ENCODE measurements at places on chromosomes 16 and 17. TPM values are rescaled to one million over a fixed set of nuclear protein-coding genes. Genes with fewer than 3 reads are reported as not detected.
A peak's percentile ranks its signal among the peaks of the same experiment; 100 is the strongest.

TEDC2 gene
- 3.5 TPM for total RNA-seq

JPH3 gene
- total RNA-seq = not detected

JMJD8 gene
- 48.5 TPM for total RNA-seq

UBALD2 gene
- total RNA-seq = 5.1 TPM

HEATR3 gene
- 19.5 TPM for total RNA-seq

CTRB1 gene
- total RNA-seq = not detected

PRDM7 gene
- total RNA-seq = not detected

CTRL gene
- 0.59 TPM for total RNA-seq

CD300E gene
- total RNA-seq = under 0.01 TPM

DNA sequence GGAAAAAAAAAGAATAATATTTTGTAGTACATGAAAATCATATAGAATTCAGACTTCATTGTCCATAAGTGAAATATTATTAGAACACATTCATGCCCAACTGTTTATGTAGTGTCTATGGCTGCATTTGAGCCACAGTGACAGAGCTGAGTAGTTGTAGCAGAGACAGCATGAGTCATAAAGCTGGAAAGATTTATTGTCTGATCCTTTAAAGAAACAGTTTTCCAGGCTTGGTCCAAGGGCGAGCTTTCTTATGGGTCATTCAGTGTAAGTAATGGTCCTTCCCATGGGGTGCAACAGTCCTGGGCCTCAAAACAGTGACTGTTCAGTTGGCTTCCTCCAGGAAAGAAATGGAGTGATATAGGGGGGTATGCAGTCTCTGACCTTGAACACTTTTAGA is 260.2 kb downstream of the HS3ST4 start:
- no peak overlapping the region for H3K27ac ChIP-seq
- no peak overlapping the region for H3K4me3 ChIP-seq
- H3K4me1 ChIP-seq = no peaks in the 10 kb centered on the region
- H3K27me3 ChIP-seq = no peaks in the 10 kb centered on the region
- no peak for DNase-seq

GRCh38 chr16:28193530-28194423 is 18.0 kb downstream of the XPO6 start:
- no peaks in the 10 kb centered on the region for H3K27me3 ChIP-seq
- peak overlapping the region; percentile 87 for H3K27ac ChIP-seq
- DNase-seq = no peak
- peaks cover 46% of the 10 kb centered on the region for H3K4me1 ChIP-seq
- H3K4me3 ChIP-seq = peak overlapping the region; percentile 45
- H3K36me3 ChIP-seq = no peaks in the 10 kb centered on the region

- no peak overlapping the region for H3K27ac ChIP-seq
- peaks cover 22% of the 10 kb centered on the region for H3K4me1 ChIP-seq
- peaks cover 32% of the 10 kb centered on the region for H3K36me3 ChIP-seq
- no peak overlapping the region for H3K4me3 ChIP-seq
- no peak for DNase-seq
- H3K27me3 ChIP-seq = no peaks in the 10 kb centered on the region
Observed at GRCh38 chr16:81707411-81708265, 71.5 kb upstream of the PLCG2 start.

- no peak overlapping the region for H3K27ac ChIP-seq
- peak overlapping the region; percentile 86 for H3K4me3 ChIP-seq
- H3K27me3 ChIP-seq = peaks cover 3% of the 10 kb centered on the region
- peaks cover 32% of the 10 kb centered on the region for H3K4me1 ChIP-seq
- DNase-seq = peak; percentile 84
Observed at GRCh38 chr17:49993423-49994060, 1.5 kb downstream of the DLX3 start.

DNA sequence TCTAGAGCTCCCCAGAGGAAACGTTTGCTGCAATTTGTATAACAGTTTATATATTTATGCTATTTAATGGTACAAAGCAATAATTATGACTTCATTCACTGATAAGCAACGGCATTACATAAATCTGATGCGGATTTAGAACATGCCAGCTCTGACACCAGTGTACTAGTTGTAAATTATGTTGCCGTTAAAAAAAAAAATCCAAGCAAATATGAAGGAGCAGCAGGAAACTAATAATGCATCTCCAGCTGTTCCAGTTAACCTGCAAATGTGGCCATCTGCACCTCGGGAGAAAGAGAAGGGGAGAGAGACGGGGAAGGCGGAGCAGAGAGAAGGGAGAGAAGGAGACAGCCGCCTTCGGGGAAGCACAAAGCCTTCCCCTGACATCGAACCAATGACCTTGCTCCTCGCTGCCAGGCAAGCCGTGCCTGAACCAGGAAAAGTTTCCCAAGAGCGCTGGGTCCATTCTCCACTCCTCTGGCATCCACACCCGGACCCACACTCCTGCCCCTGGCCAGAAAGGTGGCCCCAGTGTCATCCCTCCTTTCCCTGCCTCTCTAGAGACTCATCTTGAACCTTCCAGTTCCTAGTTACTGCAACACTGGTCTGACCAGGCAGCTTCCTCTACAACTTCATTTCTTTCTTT is 174.8 kb downstream of the C16orf78 start:
- peak; percentile 3 for DNase-seq
- H3K27me3 ChIP-seq = no peaks in the 10 kb centered on the region
- no peaks in the 10 kb centered on the region for H3K4me1 ChIP-seq
- H3K4me3 ChIP-seq = no peak overlapping the region
- H3K36me3 ChIP-seq = no peaks in the 10 kb centered on the region

GRCh38 chr16:81179219-81179618 is 59.3 kb upstream of the BCO1 start:
- H3K4me1 ChIP-seq = peaks cover 22% of the 10 kb centered on the region
- no peaks in the 10 kb centered on the region for H3K27me3 ChIP-seq
- no peak overlapping the region for H3K4me3 ChIP-seq
- no peak for DNase-seq
- no peak overlapping the region for H3K27ac ChIP-seq

DNA sequence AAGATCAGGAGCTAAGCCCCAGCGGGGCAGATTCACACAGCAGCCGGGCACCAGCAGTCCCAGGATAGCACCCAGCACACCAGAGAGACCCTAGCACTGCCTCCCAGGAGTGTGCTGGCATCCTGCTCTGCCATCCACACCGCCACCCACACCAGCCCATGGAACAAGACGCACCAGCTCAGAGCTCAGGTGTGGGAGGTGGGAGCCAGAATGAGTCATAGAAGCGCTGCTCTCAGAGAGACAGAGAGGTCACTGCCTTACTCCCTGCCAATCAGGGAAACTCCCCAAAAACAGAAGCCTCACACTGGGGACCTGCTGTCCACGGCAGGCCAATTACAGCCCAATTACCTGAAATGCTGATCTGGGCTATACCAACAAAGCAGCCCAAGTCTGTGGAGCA is 64.9 kb downstream of the CDYL2 start:
- H3K4me1 ChIP-seq = no peaks in the 10 kb centered on the region
- H3K4me3 ChIP-seq = no peak overlapping the region
- no peak for DNase-seq
- H3K36me3 ChIP-seq = no peaks in the 10 kb centered on the region
- no peaks in the 10 kb centered on the region for H3K27me3 ChIP-seq

GRCh38 chr16:74608944-74609343 is 2.0 kb upstream of the GLG1 start:
- no peaks in the 10 kb centered on the region for H3K36me3 ChIP-seq
- DNase-seq = no peak

DNA sequence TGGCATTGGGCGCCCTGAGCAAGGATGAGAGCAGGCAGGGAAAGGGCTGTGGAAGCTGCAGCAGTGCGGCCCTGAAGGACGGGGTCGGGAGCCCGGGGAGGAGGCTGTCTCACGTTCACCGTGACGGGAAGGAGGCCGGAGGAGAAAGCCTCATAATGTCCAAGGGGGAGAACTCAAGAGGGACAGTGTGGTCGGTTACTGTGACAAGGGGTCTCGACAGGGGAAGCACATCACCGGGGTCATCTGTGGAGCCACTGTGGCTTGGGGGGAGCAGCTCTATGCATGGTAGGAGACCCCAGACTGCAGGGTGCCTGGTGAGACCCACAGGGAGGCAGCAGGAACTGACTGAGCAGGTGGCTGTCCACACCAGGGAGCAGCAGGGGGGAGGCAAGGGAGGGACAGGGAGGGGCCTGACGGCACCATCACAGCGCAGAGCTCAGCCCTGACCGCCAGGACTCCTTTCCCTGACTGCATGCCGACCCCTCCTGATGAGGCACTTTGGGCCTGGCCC is 154.6 kb upstream of the CHMP6 start:
- no peak overlapping the region for H3K4me3 ChIP-seq
- no peaks in the 10 kb centered on the region for H3K27me3 ChIP-seq
- no peak overlapping the region for H3K27ac ChIP-seq
- DNase-seq = no peak
- peaks cover 8% of the 10 kb centered on the region for H3K36me3 ChIP-seq

DNA sequence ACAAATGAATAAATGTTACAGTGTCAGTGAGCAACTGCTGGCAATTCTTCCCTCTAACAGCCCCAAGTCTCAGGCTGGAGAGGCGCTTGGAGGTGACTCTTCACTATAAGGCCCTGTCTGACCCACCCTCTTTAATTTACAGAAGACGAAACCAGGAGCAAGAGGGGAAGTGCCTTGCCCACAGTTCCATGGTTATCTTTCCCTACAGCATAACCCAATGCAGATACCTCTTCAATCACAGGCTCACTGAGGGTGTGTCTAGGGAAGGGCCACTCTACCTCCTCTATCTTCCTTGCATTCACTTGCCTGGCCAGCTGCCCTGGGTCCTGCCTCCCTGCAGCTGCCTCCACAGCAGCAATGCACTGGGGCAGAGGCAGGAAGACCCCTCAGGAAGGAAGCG is 9.6 kb upstream of the N4BP1 start:
- peaks cover 4% of the 10 kb centered on the region for H3K4me1 ChIP-seq
- no peak overlapping the region for H3K27ac ChIP-seq
- no peak overlapping the region for H3K4me3 ChIP-seq
- H3K27me3 ChIP-seq = peaks cover 4% of the 10 kb centered on the region
- DNase-seq = no peak

GRCh38 chr16:12410837-12411490 is 392.7 kb downstream of the CPPED1 start:
- peak; percentile 53 for DNase-seq
- no peak overlapping the region for H3K27ac ChIP-seq
- no peaks in the 10 kb centered on the region for H3K36me3 ChIP-seq
- peaks cover 4% of the 10 kb centered on the region for H3K4me1 ChIP-seq
- no peaks in the 10 kb centered on the region for H3K27me3 ChIP-seq
- no peak overlapping the region for H3K4me3 ChIP-seq

- H3K4me1 ChIP-seq = peaks cover 5% of the 10 kb centered on the region
- H3K27ac ChIP-seq = no peak overlapping the region
- no peaks in the 10 kb centered on the region for H3K27me3 ChIP-seq
- H3K4me3 ChIP-seq = no peak overlapping the region
- DNase-seq = peak; percentile 80
Observed at GRCh38 chr17:74963656-74964055, 8.9 kb downstream of the HID1 start.

DNA sequence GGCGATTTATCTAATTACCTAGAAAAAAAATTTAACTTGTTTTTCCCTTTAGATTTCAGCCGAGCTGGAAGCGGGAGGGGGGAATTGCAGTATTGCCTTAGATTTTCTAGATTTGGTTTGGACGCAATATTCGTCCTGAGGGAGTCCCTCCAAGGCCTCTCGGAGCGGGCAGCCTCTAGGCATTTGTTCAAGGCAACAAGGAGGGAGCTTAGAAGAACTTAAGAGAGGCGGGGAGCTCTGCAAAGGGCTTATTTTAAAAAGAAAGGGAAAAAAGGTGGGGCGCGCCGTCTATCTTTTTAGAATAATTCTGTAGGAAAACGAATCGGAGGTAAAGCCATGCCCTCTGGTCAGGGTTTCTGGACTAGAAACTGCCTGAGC is 407 bp upstream of the TMEM94 start:
- peak overlapping the region; percentile 99 for H3K4me3 ChIP-seq
- H3K4me1 ChIP-seq = peaks cover 15% of the 10 kb centered on the region
- H3K27ac ChIP-seq = peak overlapping the region; percentile 88
- DNase-seq = no peak
- H3K36me3 ChIP-seq = no peaks in the 10 kb centered on the region

GRCh38 chr17:32484628-32485027 is 2.2 kb upstream of the CDK5R1 start:
- no peak overlapping the region for H3K4me3 ChIP-seq
- H3K27ac ChIP-seq = no peak overlapping the region
- DNase-seq = peak; percentile 26
- H3K4me1 ChIP-seq = peaks cover 16% of the 10 kb centered on the region

- DNase-seq = peak; percentile 96
- H3K4me3 ChIP-seq = peak overlapping the region; percentile 11
- H3K27ac ChIP-seq = peak overlapping the region; percentile 51
- H3K36me3 ChIP-seq = no peaks in the 10 kb centered on the region
- peaks cover 23% of the 10 kb centered on the region for H3K4me1 ChIP-seq
Observed at GRCh38 chr16:87145181-87146176, 171.7 kb downstream of the C16orf95 start.

- DNase-seq = peak; percentile 96
- H3K36me3 ChIP-seq = peaks cover 14% of the 10 kb centered on the region
- peak overlapping the region; percentile 24 for H3K27ac ChIP-seq
- no peaks in the 10 kb centered on the region for H3K27me3 ChIP-seq
- H3K4me1 ChIP-seq = peaks cover 37% of the 10 kb centered on the region
- no peak overlapping the region for H3K4me3 ChIP-seq
Observed at GRCh38 chr16:67456391-67457081, 24.4 kb downstream of the ATP6V0D1 start.

DNA sequence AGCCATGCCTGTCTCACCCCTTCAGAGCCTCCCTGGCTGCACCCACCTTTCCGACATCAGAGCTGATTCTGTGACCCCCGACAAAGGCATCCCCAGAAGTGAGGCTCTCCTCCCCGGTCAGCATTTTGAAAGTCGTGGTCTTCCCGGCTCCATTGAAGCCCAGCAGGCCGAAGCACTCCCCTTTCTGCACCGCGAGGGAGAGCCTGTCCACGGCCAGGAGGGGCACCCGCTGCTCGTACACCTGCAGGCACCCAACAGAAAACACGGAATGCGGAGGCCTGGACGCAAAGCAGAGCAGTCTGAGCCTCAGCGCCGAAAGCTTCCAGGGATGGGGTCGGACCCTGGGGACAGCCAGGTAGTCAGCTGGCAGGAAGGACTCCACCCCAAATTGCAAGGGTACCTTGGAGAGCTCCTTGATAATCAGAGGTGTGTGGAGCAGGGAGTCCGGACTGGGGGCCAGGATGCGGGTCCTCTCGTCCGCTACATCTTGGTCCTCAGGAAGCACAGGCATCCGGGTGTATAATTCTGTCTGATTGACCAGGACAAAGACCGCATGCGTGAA is 13.1 kb upstream of the RNPS1 start:
- no peak overlapping the region for H3K27ac ChIP-seq
- peaks cover 36% of the 10 kb centered on the region for H3K27me3 ChIP-seq
- DNase-seq = peak; percentile 76
- no peak overlapping the region for H3K4me3 ChIP-seq
- H3K4me1 ChIP-seq = no peaks in the 10 kb centered on the region
- H3K36me3 ChIP-seq = no peaks in the 10 kb centered on the region
